ENCODE measurements at places on chromosomes 3 and 15. TPM values are rescaled to one million over a fixed set of nuclear protein-coding genes. Genes with fewer than 3 reads are reported as not detected.

DNA sequence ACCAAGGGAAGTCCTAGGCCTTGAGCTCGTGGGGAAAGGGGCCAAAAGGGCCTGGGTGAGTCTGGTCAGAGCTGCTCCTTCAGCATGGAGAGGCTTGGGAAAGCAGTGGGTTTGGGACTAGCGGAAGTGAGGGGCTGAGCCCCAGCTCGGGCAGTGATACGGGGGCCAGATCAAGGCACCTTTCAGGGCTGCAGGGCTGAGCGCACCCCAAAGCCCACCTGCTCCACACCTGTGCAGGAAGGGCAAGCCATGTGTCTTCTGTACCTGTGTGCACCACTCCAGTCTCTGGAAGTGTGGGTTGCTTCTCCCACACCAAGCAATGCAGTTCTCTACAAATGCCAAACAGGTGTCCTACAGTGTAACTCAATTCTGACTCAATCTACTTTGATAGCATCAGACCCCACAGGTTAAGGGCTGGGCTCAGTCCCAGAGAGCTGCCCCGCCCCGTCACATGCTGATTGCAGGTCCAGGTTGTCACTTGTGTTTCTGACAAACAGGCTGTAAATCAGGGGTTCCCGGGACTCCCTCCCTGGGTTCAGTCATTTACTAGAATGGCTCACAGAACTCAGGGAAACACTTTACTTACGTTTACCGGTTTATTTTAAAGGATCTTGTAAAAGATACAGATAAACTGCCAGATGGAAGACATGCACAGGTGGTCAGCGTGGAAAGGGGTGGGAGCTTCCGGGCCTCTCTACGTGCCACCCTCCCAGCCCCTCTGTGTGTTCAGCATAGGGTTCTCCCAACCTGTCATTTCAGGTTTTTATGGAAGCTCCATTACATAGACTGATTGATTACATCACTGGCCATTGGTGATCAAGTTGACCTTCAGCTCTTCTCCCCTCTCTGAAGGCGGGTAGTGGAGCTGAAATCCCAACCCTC, 28.8 kb upstream of the KLF13 start:
- ATAC-seq: no peak

GRCh38 chr3:39255503-39256325, 24.1 kb downstream of the CX3CR1 start:
- ATAC-seq: peak; percentile 74

DNA sequence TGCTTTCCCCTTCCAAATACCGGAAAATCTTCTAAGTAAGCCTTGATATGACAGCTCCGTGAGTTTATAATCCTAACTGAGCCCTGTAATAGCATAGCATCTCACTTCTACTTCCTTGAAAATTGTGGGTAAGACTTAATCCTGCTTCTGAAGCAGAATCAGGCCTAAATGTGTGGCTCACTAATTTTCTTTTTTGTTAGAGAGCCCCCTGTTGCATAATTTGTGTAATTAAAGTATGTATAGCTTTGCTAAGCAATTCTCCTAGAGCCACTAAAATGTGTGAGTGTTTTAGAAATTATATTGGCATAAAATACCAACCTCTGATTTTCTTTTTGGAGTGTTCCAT, 304.4 kb downstream of the FGF12 start:
- peak; percentile 76 for ATAC-seq

DNA sequence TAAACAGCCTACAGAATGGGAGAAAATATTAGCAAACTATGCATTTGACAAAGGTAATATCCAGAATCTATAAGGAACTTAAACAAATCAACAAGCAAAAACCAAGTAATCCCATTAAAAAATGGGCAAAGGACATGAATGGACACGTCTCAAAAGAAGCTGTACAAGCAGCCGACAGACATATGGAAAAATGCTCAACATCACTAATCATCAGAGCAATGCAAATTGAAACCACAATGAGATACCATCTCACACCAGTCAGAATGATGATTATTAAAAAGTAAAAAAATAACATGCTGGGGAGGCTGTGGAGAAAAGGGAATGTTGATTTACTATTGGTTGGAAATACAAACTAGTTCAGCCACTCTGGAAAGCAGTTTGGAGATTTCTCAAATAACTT, 30.7 kb upstream of the PPM1L start:
- no peak for ATAC-seq

DNA sequence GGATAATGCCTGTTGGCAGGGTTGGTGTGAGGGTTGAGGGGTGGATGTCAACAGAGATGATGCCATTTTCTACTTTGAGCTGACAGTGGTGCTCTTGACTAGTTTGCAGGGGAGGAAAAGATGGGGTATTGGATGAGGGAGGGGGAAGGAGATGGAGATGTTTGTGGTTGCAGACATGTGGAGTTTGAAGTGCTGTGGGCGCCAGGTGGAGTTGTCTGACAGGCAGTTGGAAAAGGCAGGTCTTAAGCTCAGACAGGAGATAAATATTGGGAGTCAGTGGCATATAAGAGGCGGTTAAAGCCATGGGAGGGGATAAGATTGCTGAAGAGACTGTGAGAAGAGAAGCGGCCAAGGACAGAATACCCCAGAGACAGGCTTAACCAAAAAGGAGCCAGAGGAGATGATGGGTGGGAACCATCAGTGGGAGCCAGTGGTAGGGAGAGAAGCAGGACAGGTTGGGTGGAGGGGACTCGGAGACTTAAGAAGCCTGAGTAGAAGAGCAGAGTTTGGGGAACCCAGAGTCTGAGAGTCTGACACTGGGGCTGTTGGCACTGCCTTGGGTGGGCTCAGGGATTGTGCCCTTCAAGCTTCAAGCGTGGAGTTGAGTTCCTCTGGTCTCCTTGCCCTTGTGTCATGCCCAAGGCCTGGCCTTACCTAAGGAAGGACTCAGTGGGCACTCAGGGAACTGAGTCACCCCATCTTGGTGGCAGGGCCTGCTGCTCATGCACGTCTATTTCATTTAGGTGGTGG, 13.9 kb downstream of the COPG1 start:
- no peak for ATAC-seq

GRCh38 chr3:143525408-143525807, 322.9 kb downstream of the SLC9A9 start:
- no peak for ATAC-seq

- ATAC-seq: no peak
These were observed 262.5 kb downstream of the CGGBP1 start for GRCh38 chr3:87796137-87796842.

DNA sequence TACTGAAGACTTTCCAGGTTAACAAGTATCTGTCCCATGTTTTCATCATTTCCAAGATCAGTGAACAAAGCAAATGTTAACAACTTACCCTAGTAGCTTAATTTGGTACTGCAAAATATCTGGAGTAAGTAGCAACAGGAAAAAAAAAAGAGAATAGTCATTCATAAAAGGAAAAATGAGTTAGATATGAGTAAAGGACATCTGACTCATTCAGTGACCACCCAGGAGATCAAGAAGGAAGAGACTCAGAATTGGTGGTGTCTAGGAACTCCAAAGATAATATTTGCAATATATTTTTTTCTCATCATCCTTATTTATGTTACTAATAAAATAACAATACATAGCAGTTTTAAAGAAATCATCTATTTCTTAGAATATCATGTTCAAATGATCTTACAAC, 253.8 kb upstream of the COL8A1 start:
- ATAC-seq: no peak

- ATAC-seq: peak; percentile 56
These were observed 245.2 kb downstream of the CD47 start for GRCh38 chr3:107845380-107846278.

GRCh38 chr3:53696401-53697172, 149.6 kb downstream of the CHDH start:
- no peak for ATAC-seq

DNA sequence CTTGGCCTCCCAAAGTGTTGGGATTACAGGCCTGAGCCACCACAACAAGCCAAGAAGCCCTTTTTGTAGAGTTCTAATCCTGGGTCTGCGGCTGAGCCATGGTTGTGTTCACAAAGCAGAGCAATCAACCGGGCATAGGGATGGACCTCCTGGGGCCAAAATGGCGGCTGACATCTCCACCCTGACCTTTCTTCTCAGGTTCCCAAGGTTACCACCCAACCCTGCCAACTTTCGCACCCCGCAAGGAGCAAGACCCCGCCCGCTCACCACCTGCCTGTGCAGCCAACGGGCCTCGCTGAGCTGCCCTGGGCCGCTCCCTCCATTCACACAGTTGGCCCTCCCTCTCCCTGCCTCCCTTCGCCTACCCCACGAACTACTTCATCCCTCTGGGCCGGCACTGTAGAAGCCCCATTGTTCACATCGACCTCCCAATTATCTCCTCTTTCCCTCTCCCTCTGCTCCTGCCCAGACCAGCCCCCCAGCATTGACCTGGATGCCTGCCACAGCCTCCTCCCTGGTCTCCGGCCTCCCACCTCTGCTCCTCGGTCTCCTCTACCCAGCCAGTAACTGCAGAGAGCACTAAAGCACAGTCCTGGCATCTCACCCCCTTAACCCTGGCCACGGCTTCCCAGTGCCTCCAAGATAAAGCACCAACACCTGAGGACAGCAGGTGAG, 62.0 kb upstream of the TFRC start:
- no peak for ATAC-seq

GRCh38 chr3:190589326-190589725, 75.4 kb downstream of the IL1RAP start:
- ATAC-seq: no peak

- ATAC-seq: no peak
These were observed 867.6 kb downstream of the EPHA3 start for GRCh38 chr3:89974903-89975519.

DNA sequence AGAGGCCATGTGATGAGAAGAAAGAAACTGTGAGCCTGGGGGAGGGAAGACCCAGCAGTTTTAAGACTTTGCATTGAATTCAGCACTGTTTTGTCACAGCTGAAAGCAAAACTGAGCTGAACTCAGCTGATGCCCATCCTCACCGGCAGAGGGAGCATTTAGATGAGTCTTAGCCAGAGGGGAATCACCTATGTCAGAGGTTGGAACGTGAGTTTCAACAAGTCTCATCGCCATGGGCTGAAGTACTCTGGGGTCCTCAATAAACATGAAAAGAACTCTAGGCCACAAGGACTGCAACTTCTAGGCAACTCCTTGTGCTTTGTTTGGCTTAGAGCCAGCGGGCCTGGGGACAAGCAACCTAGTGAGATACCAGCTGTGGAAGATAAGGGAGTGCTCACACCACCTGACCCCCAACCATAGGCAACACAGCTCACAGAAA, 324.5 kb downstream of the TBL1XR1 start:
- ATAC-seq: peak; percentile 60

DNA sequence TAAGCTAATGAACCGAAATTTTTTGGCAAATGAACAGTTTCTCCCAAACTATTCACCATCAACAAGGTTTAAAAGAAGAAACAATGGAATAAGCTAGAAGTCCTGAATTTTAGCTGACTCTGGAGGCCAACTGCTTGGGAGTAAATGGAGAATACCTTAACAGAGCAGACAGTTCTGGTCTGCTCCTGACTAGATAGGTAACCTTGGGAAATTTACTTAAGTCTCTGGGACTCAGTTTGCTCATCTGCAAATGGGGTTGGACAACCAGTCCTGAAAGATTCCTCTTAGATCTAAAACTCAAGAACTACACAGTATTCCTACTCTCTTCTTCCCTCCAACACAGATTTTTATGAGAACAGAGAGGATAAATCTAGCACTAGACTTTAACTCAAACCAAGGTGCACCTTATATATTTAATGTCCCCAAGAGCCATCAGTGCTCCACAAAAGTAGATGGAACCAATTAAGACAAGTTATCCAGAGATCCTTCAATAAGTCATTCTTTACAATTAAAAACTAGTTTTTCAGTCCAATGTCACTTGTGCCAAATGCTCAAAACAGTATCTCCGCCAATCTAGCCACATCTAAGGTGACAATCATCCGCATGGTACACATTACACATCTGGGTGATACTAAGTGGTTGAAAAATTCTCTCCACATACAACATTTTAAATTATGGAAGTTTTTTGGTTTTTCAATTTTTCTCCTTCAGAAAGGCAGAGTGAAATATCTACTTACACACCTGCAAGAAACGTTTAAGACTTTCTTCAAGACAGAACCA, 1.5 kb downstream of the RHOA start:
- no peak for ATAC-seq

GRCh38 chr3:164879201-164879600, 199.1 kb downstream of the SI start:
- no peak for ATAC-seq

DNA sequence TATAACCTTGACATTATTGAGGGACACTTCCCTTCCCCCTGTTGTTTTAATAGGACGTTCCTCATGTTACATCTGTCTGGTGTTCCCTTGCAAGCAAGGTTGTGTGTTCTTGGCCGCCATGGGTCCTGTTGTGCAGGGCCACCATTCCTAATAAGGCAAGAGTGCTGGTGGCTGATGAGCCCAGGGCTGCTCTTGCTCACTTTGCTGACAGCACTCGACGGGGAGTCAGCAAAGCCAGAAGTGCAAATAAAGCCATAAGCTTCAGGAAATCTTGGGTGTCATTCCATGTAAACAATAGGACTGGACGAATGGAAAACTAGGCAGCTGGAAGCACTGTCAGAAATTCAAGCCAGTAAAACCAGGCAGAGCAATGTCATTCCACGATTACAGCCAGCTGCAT, 75.8 kb downstream of the SQOR start:
- ATAC-seq: no peak

GRCh38 chr3:131701153-131701770, 198.5 kb upstream of the MRPL3 start:
- ATAC-seq: no peak

- ATAC-seq: no peak
These were observed 711 bp upstream of the TGM5 start for GRCh38 chr15:43267439-43267838.

GRCh38 chr15:25087137-25087536, 132.3 kb downstream of the SNRPN start:
- no peak for ATAC-seq

GRCh38 chr3:188309437-188310269, 155.7 kb downstream of the LPP start:
- no peak for ATAC-seq

DNA sequence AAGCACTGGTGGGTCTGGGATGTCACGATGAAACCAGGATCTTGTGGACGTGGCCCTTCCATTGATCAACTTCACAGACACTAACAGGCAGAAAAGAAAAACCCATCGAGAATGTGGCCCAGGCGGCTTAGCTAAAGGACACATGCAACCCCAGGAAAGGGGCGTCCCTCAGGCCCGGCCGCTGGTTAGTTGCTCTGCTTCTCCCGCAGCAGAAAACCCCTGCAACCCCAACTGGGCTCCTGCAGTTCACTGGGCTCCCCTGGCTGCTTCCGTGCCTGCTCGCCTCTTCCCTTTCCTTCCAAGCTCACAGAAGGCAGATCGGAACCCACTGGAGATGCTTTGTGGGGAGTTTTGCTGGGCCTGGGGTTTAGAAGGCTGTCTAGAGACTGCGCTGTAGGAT, 1.1 kb downstream of the GASK1A start:
- ATAC-seq: no peak

GRCh38 chr15:38602910-38603670, 38.5 kb upstream of the RASGRP1 start:
- ATAC-seq: no peak

The IMPG2 gene
- 0.08 TPM for total RNA-seq

The CADPS gene
- 0.08 TPM for total RNA-seq

The SLC9C1 gene
- total RNA-seq: not detected

The FAM81A gene
- 1.2 TPM for total RNA-seq

The CAND2 gene
- total RNA-seq: 1.1 TPM

The UTS2B gene
- not detected for total RNA-seq

The CYP1A2 gene
- not detected for total RNA-seq

The C15orf62 gene
- 4.0 TPM for total RNA-seq

The SERPINI2 gene
- not detected for total RNA-seq

The SPINK8 gene
- total RNA-seq: 1.6 TPM

Data from esophagus mucosa (tissue), 1 donor.